ENCODE measurements at places on chromosomes 2 and 18.

GRCh38 chr2:38539086-38539485, 63.6 kb downstream of the HNRNPLL start:
- DNase-seq: no peak

DNA sequence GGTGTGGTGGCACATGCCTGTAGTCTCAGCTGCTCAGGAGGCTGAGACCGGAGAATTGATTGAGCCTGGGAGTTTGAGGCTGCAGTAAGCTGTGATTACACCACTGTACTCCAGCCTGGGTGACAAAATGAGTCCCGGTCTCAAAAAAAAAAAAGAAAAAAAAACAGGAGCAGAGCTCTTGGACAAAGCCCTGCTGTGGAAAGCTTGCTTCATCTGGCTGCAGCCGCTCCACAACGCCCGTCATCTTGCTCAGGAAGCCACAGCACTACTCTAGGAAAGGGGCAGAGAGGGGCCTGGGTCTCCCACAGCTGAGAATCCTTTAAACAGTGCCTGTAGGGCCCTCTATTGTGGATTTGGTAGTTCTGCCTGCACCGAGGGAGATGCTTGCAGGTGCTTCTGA, 11.0 kb downstream of the ATG4B start:
- no peak for DNase-seq

- DNase-seq: no peak
Measured at GRCh38 chr18:26637324-26637723, 89.0 kb upstream of the KCTD1 start.

- peak; percentile 74 for DNase-seq
Measured at GRCh38 chr2:222568865-222569264, 87.0 kb downstream of the FARSB start.

DNA sequence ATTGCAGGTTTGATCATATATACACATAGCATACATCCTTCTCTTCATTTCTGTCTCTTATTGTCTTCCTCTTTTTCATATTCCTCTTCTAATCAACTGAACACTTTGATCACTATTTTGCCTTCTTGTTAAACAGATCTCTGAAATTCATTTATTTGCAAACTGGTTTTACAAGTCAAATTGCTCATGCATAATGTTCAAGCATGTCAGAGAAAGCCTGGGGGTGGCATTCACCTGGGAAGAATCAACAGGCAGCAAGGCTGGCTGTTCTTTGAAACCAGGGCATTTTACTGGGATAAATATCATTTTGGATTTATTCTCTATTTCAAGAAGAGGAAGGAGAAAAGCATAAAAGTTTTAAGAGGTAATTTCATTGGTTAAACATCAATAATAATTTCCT, 66.9 kb upstream of the LRATD1 start:
- DNase-seq: no peak

DNA sequence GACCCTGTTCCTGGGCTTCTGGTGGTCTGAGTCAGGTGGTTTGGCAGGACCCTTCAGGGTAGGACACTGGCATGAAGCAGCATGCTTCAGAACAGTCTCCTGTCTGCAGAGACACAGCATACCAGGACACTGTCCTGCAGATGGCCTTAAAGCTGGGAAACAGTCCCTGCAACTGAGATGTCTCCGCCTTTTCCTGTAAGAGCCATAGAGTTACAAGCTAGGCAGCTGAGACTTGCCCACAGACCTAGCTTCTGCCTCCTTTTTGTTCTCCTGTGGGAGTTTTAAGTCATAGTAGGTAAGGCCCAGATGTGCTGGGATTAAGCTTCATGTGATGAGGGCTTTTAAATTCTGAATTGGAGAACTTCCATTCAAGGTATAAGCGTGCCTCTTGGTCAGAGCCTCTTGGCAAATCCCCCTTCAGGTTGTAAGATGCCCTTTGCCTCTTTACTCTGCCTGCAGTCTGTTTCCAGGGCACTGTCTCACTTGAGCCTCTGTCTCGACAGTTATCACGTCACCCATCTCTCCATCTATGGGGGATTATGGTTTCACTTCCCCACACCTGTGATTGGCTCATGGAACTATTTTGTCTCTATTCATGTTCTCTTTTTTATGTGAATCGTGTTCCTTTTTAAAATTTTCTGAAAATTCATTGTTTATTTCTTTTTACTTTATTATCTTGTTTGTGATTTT, 51.8 kb downstream of the COA5 start:
- DNase-seq: no peak

DNA sequence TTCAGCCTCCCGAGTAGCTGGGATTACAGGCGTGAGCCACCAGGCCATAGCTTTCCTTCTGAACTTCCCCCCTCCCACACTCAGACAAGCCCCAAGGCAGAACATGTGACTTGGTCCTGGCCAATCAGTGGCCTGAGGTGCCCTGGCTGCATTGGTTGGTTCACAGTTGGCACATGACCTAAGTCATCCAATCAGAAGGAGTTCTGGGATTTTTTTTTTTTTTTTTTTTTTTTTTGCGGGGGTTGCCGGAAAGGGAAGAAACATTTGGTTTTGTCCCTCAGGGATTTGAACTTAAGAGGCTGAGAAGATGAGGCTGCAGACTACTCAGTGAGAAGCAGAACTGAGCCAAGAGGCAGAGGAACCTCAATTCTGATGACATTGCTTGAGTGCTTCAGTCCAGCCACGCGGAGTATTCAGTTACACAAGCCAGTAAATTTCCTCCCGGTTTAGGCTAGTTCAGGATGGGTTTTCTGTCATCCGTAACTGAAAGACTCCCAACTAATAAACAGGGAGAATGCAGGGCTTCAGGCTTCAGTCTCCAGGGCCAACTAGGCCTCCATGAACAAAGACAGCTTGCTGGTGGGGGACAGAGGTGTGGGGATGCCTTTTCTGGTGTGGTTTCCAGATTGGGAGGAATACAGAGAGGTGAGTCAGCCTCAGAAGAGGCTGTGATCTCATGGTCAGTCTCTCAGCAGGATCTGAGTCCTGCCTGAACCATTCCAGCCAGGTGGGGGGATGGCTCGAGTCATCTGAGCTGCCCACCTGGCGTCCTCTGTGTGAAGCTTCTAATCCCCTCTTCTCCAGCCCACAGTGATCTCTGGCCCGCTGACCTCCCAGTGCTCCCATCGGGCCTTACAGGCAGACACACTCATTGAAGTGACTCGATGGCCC, 9.2 kb downstream of the PTMA start:
- DNase-seq: peak; percentile 58

DNA sequence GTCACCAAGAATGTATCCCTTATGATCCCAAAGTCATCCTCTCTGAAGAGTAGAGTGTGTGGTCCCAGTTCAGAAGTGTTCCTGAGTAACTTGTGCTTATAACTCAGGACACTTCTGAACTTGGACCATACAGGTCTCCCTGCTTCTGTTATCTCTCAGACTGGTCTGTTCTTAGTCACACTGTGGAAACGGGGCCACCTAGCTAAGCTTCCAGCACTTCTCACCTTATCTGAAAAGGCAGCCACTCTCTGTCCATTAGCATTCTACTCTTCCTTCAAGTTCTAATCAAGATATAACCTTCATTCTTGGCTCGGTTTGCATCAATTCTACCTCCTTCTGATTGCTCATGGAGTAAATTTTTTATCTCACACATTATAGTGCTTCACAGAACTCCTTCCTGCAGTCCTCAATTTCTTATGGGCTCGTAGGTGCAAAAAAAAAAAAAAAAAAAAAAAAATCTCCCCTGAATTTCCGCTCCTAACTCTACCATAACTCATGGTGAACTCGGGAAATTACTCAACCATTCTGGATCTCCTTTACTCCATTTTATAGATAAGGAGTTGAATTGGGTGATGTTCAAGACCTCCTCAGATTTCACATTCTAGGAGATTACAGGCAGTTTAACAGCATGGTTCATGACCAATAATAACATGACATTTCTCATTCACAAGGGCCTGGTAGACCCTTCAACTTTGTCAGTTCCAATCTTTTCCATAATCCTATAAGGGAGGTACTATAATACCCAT, 108.4 kb downstream of the TACR1 start:
- no peak for DNase-seq

- peak; percentile 60 for DNase-seq
Measured at GRCh38 chr2:177489719-177490301, 97.2 kb downstream of the AGPS start.

Data from astrocyte of the hippocampus (primary cell).